ENCODE measurements at places on chromosomes 5 and 9. TPM values are rescaled to one million over a fixed set of nuclear protein-coding genes. Genes with fewer than 3 reads are reported as not detected.

DNA sequence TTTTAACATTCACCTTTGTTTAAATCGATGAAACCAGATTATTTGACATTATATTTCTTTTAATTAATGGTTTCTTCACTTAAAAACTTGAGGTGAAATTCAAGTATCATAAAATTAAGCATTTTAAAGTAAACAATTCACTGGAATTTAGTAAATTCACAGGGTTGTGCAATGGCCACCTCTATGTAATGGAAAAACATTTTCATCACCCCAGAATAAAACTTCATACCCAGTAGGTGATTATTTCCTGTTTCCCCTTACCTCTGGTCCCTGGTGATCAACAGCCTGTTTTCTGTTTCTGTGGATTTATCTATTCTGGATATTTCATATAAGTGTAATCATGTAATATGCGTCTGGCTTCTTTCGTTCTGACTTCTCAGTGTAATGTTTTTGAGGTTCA, 27.2 kb downstream of the HSPA4 start:
- H3K27ac ChIP-seq, result peak overlapping the region; percentile 85
- H3K4me3 ChIP-seq, result no peak overlapping the region
- peaks cover 50% of the 10 kb centered on the region for H3K36me3 ChIP-seq

Gene DNAJA1
- total RNA-seq, result 198 TPM

GRCh38 chr5:177404641-177405179, 4.2 kb upstream of the PFN3 start:
- H3K27me3 ChIP-seq, result peaks cover 14% of the 10 kb centered on the region
- peak overlapping the region; percentile 72 for H3K4me3 ChIP-seq
- no peak for DNase-seq
- H3K4me1 ChIP-seq, result peaks cover 27% of the 10 kb centered on the region
- H3K36me3 ChIP-seq, result no peaks in the 10 kb centered on the region

Gene SPATA31C1
- total RNA-seq, result not detected

DNA sequence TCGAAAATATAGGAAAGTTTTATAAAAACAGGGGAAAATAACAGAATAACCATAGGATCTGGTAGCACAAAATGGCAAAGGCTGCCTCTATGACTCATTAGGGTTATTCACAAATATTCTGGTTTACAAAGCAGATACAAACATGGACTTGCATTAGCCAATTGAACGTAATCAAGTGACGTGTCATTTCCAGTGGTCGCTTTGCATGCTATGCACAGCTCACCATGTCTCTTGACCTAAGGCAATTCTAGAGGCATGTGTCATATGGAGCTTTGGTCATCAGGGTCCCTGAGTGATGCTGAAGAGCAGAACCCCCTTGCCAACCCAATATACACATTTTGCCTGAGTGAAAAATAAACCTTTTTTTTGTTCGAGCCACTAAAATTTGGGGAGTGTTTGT, 158.8 kb downstream of the TMEM161B start:
- H3K4me3 ChIP-seq, result no peak overlapping the region
- no peak for DNase-seq
- H3K27ac ChIP-seq, result no peak overlapping the region
- H3K36me3 ChIP-seq, result no peaks in the 10 kb centered on the region

Gene EGFLAM
- total RNA-seq, result not detected

Gene ARL14EPL
- not detected for total RNA-seq

Gene CAVIN4
- 0.18 TPM for total RNA-seq

Gene ZNF608
- total RNA-seq, result not detected

Gene TOR1B
- total RNA-seq, result 22.1 TPM
